ENCODE measurements at places on chromosomes 16 and 17. TPM values are rescaled to one million over a fixed set of nuclear protein-coding genes. Genes with fewer than 3 reads are reported as not detected.

Gene NPEPPS
- 139 TPM for total RNA-seq

DNA sequence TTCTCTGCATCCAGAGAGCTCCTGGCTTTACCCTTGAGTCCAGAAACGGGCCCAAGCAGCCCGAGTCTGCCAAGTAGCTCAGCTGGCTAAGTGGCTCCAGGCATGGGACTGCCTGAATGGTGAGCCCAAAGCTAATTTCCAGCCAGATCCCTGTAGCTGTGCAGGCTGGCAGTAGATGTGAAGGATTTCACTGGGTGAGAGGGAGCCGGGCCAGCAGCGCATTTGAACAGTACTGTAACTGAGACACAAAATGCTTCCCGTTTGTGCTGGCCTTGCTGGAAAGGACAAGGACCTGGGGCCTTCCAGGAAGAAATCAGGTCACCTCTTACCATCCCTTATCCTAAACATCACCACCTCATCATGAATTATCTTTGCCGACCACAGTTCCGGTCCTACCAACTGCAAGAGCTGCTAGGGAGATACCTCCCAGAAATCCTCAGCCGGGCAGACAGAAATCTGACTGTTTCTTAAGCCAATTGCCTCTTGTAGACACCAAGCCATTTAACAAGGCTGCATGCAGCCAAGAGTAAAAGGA lies 3.7 kb downstream of the TIMP2 start:
- DNase-seq: no peak
- peaks cover 32% of the 10 kb centered on the region for H3K4me1 ChIP-seq
- no peak overlapping the region for H3K27ac ChIP-seq
- no peaks in the 10 kb centered on the region for H3K27me3 ChIP-seq
- H3K4me3 ChIP-seq: no peak overlapping the region

GRCh38 chr16:87854907-87855683 lies 14.2 kb downstream of the SLC7A5 start:
- H3K36me3 ChIP-seq: peaks cover 3% of the 10 kb centered on the region
- no peak for DNase-seq
- peak overlapping the region; percentile 99 for H3K27ac ChIP-seq

DNA sequence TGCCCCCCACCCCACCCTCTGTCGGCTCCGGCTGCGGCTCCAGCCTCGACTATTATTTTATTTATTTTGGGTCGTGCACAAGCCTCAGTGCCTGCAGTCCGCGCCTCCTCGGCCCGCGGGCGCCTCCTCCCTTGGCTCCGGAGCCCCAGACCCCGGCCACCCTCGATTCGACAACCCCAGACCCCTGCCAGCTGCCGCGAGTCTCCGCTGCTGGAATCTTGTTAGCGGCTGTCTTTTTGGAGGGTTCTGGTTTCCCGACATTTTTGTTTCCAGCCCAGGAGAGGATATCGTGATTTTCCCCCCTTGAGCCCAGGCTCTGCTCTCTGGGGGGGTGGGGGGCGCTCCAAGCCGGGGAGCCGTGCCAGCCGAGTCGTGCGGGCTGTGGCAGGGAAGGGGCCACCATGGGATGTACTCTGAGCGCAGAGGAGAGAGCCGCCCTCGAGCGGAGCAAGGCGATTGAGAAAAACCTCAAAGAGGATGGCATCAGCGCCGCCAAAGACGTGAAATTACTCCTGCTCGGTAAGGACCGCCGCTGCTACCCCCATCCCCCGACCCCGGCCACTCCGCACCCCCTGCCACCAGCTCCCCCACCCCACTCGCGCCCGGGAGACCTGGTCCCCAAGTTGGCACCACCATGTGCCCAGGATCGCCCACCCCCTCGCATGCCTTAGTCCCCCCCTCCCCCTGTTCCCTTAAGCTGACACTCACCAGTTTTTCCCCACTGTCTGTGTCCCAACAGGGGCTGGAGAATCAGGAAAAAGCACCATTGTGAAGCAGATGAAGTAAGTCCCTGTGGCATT lies 746 bp downstream of the GNAO1 start:
- no peak for DNase-seq
- peak overlapping the region; percentile 78 for H3K4me3 ChIP-seq
- H3K27ac ChIP-seq: no peak overlapping the region
- peaks cover 5% of the 10 kb centered on the region for H3K4me1 ChIP-seq
- H3K27me3 ChIP-seq: no peaks in the 10 kb centered on the region
- no peaks in the 10 kb centered on the region for H3K36me3 ChIP-seq

- H3K27me3 ChIP-seq: no peaks in the 10 kb centered on the region
- no peak overlapping the region for H3K4me3 ChIP-seq
- peaks cover 1% of the 10 kb centered on the region for H3K36me3 ChIP-seq
- no peak overlapping the region for H3K27ac ChIP-seq
- DNase-seq: no peak
- no peaks in the 10 kb centered on the region for H3K4me1 ChIP-seq
Measured at GRCh38 chr17:7019839-7020519, 2.9 kb upstream of the BCL6B start.

DNA sequence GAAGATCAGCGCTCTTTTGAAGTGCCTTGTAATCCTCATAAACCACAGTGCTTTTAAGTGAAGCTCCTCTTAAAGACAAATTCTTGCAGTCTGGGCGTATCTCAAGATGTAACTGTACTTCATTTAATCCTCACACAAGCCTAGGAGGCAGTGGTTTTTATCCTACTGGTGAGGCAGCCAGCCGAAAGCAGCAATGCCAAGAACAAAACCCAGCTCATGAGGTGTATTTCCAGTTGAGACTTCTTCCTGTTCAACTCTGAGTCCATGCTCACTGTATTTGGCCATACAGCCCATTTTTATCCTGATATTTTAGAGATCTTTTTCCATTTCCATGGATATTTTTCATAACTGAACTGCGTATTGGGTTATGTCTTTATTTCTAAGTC lies 13.7 kb downstream of the CTRB2 start:
- DNase-seq: no peak
- H3K27ac ChIP-seq: no peak overlapping the region
- H3K4me1 ChIP-seq: no peaks in the 10 kb centered on the region
- H3K36me3 ChIP-seq: no peaks in the 10 kb centered on the region
- no peak overlapping the region for H3K4me3 ChIP-seq

GRCh38 chr17:49549311-49549605 lies 26.4 kb upstream of the NXPH3 start:
- H3K36me3 ChIP-seq: no peaks in the 10 kb centered on the region
- H3K27ac ChIP-seq: no peak overlapping the region
- peaks cover 5% of the 10 kb centered on the region for H3K4me1 ChIP-seq
- H3K27me3 ChIP-seq: no peaks in the 10 kb centered on the region
- DNase-seq: peak; percentile 37
